Activated T-helper 1 cell treated with anti-CD3 and anti-CD28 coated beads, Interleukin-2, amount 50 U/mL, for 16 hours (primary cell): ENCODE measurements at places on chromosomes 2 and 18.

DNA sequence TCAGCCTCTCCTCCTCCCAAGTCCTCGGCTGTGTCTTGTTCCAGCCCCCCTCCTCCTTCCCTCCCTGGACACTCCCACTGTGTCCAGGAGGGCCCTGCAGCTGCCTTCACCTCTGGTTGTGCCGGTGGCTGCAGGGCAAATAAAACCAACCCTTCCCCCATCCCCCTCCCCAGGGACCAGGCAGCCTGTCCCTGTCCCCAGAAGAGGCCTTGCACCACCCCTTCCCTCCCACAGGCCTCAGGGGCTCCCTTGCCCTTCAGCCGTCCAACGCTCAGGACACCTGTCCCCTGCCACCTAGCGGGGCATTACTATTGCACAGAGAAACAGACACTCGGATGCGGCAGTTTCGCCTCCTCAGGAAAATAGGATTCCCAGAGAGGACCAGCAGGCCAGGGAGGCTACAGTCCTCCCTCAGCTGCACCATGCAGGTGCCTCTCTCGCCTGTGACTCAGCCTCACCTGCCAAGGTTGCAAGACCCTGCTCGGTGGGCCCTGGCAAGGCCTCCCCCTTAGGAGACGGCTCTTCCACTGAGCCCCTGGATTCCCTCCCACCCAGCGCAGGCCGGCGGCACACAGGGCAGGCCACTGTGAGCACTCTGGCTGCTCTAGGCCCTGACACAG is 5.5 kb upstream of the GPC1 start:
- no peak for DNase-seq

DNA sequence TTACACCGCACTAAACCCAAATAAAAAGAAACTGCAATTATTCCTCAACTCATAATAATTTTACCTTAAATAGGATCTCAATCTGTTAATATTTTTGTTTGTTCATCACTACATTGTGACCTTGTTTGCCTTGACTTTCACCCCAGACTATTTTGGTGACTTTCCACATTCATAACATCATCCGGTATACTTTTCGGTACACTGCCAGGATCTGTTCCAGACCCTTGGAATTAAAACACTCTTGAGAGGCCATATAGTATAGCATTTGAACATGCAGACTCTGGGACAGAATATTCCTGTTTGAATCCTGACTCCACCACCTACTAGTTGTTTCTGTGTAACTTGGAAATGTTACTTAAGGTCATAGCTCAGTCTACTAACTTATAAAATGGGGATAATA is 577.4 kb downstream of the METTL4 start:
- DNase-seq = no peak

DNA sequence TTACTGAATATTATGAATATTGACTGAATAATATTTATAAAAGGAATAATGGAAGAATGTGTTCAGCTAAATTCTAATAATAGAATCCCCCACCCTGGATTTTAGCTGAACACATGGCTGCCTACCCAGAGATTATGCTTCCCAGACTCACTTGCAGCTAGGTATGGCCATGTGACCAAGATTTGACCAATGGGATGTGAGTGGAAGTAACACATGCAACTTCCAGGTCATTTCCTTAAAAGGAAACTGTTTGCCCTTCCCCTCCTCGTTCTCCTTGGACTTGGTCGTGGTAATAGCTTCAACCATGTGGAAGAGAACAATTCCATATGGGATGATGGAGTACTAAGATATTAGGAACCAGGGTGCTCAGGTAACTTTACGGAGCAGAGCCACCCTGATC is 47.8 kb downstream of the KIAA2012 start:
- no peak for DNase-seq

GRCh38 chr2:144517866-144518747 is 1.8 kb downstream of the ZEB2 start:
- DNase-seq = no peak

DNA sequence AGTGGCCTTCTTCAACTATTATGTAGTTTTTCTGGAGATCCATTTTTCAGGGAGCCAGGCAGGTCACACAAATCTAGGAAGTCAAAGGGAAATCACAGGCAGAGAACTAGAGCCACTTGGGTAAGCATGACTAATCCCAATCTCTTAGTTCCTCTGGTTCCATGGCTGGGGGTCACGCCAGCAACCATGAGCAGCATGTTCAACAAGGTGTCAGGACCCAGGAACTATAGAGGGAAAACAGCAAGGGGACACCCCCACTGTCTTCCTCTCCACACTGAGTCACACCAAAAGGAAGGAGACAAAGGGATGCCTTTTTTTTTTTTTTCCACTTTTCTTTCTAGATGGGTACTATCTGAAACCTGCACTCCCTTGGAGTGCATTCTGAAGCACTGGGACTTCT is 250.9 kb downstream of the OTX1 start:
- DNase-seq = no peak

- DNase-seq = no peak
These were observed 652 bp downstream of the GPC1 start for GRCh38 chr2:240435948-240436682.

DNA sequence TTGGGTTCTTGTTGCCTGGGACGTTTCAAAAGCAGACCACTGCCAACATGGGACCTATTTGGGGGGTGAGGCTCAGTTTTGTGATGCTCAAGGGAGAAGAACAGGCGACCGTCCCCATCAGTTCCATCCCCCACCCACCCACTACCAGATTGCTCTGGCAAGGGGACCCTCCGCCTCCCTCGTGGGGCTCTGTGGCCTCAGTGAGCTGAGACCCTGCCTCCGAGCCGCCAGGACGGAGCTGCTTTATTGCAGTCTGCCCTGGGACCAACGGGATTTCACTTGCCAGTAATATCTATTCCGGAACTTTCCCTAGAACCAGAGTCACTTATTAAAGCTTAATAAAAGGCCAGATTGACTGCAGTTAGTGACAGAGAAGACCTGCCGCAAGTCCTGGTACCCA is 146.3 kb downstream of the KLHL29 start:
- no peak for DNase-seq

DNA sequence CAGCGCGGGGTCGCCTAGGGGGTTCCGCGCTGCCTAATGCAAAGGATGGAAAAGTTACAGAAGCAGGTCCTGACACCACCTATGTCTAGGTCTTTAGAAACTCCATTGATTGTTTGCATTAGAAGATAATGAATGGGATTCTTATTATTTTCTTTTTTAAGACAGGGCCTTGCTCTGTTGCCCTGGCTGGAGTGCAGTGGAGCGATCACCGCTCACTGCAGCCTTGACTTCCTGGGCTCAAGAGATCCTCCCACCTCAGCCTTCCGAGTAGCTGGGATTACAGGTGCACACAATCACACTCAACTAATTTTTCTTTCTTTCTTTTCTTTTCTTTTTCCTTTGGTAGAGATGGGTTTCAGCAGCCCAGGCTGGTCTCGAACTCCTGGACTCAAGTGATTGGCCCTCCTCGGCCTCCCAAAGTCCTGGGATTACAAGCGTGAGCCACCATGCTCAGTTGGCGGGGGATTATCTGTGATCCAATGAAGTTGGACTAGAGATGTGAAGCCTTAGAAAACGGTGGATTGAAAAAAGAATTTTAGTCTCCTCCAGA is 761 bp upstream of the IDH1 start:
- no peak for DNase-seq

- no peak for DNase-seq
These were observed 24.2 kb downstream of the DHRS9 start for GRCh38 chr2:169093535-169093934.

- no peak for DNase-seq
These were observed 3.5 kb upstream of the CHRNG start for GRCh38 chr2:232535761-232536530.

GRCh38 chr2:118046634-118047210 is 32.9 kb upstream of the CCDC93 start:
- DNase-seq = no peak

DNA sequence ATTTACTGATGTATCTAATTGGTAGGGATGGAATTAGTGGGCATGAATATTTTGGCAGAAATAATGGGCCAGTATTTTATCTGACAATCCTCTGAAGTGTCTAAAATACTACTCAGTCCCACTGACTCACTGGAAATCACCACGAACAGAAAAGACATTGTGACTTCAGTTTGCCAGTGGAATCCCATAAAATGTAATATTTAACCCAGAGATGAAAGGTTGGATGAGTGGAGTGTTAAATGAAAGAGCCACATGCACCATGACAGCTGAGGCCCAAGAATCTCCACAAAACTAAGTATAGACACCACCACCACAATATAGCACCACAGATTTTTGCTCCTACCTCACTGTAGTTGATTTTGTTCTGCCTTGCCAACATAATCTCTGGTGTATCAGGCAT is 103.9 kb downstream of the NEB start:
- DNase-seq = no peak

GRCh38 chr2:215188078-215188477 is 49.7 kb upstream of the ABCA12 start:
- DNase-seq = no peak

DNA sequence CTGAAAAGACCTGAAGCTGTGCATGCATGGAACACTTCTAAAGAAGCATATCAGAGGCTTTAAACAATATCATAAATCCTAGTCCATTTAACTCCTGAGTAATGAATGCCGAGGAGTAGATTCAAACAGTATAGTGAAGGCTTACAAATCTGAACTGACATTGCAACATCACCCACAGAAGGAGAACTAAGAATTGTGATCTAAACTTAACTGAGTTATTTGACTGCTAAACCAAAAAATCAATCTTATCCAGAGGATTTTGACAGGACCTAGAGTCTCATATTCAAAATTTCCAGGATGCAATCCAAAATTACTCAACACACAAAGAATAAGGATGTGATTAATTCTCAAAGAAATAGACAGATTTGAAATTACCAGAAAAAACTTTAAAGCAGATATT is 181.0 kb downstream of the SLC39A10 start:
- no peak for DNase-seq

- no peak for DNase-seq
These were observed 579.2 kb downstream of the BCL11A start for GRCh38 chr2:59974051-59974766.

DNA sequence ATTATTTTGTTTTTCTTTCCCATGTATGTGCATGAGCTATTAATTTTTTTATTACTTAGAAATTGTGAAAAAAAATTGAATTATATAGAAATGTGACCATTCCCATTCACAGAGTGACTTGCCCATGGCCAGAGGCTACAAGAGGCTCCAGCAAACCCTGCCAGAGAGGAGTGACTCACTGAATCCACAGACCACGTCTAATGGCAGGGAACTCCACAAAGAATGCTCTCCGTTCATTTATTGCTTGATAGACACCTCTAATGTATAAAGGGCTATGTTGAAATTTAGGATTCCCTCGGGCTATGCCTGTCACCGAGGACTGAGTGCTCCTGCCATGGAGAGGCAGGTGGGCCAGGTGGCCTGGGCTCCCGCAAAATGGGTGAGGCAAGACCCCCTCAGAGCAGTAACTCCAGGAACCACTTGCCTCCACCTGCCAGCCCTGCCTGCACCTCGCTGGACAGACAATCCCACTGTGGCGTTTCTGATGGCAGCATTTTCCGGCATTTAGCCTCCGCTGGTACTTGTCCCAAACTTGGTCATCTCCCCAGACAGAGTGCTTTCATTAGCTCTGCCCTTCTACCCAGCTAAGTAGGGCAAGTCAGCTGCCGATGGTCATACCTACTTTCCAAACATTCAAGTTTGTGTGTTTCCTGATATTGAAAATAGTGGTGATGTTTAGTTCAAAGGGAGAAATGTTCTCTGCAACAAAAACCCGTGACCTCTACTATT is 200.3 kb downstream of the PRKCE start:
- no peak for DNase-seq

GRCh38 chr2:10839813-10840212 is 27.2 kb upstream of the PDIA6 start:
- DNase-seq = no peak

GRCh38 chr2:120001471-120001870 is 11.4 kb upstream of the EPB41L5 start:
- no peak for DNase-seq

DNA sequence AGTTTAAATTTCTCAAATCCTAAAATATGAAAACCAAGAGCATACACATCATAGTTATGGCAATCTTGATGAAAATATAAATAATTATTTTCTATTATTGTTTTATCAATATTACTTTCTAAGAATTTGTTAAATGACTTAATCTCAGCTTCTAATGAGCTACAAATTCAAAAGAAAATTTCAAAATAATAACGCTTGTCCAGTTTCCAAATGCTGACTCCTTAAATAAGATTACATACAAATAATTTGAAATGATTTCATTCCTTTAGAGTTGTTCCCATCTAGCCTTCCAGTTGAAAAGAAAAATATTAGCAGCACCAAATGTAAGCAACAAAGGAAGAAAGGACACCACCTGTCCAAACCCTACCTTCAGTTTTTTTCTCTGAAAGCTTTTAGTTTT is 82.4 kb upstream of the COL5A2 start:
- DNase-seq = no peak

- no peak for DNase-seq
These were observed 6.3 kb downstream of the OSR1 start for GRCh38 chr2:19351899-19352697.

DNA sequence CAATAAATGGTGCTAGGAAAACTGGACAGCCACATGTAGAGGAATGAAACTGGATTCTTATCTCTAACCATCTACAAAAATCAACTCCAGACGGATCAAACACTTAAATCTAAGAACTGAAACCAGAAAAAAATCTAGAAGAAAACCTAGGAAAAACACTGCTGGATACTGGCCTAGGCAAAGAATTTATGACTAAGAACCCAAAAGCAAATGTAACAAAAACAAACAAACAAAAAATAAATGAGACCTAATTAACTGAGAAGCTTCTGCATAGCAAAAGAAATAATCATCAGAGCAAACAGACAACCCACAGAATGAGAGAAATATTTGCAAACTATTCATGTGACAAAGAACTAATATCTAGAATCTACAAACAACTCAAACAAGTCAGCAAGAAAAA is 314.0 kb upstream of the REV1 start:
- DNase-seq = no peak

DNA sequence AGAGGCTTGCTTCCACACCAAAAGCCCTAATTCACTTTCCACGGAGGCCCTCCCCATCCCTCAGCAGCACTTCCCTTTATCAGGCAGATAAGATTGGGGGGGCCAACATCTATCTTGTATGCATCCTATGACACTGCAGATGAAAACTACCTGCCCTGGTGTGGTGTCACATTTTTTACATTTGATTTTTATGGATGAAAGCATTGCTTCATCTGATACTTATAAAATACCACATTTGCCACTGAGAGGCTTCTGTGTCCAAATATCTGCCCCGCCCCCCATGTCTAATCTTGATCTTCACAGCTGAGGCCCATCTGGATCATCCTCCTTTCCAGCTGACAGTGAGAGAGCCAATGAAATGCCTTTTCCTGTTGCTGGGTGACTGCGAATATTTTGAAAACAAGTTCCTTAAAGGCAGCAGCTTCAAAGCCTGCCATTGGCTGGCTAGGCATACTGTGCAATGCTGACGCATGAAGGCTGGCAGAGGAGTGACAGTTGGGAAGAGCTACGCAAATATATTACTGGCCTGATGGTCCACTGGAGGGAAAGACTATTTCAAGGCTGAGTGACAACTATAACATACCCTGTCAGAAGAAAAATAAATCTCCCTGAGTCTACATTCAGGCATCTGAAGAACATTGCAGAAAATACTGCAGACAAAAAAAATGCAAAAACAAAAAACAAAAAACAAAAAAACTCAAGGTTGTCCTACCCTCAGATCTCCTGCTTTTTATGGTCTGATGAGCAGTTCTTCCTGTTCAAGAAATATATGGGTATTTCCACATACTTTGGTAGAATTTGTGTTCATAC is 318.7 kb downstream of the PDE11A start:
- DNase-seq = no peak

- no peak for DNase-seq
These were observed 598 bp upstream of the CEP68 start for GRCh38 chr2:65055422-65056214.

GRCh38 chr18:59957957-59958356 is 58.2 kb downstream of the PMAIP1 start:
- DNase-seq = no peak

GRCh38 chr2:238304116-238304515 is 15.7 kb upstream of the PER2 start:
- DNase-seq = no peak
